ENCODE measurements at places on chromosomes 5 and 9.
A peak's percentile ranks its signal among the peaks of the same experiment; 100 is the strongest.

DNA sequence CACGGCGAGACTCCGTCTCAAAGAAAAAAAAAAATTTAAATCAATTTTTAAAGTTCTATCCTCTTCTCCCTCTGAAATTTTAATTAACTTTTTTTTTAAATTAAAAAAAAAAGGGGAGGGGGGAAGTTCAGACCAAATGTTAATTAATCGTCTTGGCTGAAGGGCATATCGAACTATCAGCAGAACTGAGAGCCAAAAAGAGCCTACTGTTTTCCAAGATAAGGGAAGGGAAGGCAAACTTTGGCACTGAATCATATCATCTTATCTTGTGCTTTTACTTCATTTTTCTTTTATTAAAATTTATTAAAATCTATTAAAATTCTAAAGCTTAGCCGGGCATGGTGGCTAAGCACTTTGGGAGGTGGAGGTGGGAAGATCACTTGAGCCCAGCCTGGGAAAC, 45.9 kb upstream of the MTMR12 start:
- no peak for ATAC-seq

DNA sequence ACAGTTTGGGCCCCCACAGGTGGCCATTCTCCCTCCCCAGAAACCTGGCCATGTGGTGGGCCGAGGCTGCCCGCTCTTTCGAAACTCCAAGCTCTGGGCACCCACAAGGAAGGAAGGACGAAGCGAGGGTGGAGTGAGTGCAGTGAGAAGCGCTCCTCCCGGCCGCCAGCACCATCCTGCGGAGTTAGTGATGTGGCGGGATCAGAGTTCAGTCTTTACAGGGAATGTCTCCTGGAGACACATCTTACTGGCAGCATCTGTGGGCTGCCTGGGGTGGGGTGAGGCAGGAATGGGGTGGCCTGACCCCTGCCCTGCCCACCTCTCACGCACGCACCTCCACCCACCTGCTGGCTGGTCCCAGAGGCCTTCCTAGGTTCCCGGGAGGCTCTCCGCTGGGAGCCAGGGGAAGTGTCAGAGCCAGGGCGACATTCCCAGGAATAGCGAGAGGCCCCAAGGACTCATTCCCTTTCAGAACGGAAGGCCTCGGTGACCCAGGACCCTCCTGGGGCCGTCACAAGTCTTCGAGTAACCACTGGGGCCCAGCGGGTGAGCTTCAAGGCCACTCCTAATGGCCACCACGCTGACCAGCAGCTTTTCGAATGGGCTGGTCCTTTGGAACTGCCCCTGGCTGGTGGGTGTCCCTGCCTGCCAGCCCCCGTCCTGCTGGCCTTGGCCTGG, 5.5 kb upstream of the RNU6ATAC start:
- ATAC-seq = no peak

DNA sequence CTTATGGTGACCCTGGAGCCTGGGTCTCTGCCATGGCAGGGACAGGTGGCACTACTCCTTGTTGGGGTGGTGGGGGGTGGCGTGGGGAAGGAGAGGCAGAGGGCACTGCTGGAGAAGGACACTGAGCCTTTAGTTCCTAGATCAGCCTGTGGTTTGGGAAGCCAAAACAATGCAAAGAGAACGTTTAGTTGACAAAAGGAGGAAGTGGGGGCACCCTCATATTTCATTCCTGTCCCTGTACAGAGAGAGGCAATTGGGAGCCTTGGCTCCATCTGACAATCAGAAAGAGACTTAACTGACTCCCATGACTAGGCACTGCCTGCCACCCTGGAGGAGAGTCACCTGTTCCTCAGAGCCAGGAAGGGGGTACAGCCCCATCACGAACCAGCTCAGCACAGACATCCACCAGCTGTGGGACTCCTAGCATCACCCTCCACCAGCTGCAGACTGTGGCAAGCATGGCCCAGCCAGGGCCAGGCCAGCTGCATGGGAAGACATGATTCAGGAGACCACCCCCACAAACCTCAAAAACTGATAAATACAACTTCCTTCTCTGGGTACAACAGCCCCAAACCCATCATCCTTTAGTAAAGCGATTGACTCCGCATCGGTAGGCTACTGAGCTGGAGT, 257.5 kb downstream of the HSPA4 start:
- no peak for ATAC-seq

DNA sequence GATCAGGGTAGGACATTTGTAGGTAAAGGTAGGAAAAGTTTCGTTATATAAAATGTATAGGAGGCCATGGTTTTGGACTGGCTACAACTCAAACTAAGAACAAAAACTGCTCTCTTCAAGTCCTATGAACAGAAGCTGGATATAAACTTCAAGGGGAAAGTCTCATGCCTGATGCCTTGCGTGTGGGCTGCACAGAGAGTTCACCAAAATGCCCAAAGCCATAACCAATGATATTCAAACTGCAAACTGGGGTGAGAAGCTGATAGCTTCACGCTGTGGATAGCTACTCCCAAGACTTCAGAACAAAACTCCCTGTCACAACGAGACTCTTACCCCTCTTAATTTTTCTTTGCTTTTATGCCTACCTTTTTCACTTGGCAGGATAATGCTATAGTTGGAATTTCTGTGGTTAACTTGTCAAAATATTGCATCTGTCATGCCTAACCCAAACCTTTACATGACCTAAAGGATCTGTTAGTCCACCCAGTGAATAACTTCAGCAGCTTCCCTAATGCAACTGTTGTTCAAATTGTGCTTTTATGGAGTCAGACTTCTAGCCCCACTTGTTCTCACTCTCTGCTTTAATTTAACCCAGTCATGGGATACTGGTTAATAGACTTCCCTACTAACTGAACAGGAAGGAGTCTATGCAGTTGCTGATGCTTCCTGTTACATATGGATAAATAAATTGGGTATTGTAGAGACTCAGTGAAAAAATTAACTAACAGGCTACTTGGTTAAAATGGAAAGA, 71.9 kb downstream of the SFXN1 start:
- no peak for ATAC-seq

DNA sequence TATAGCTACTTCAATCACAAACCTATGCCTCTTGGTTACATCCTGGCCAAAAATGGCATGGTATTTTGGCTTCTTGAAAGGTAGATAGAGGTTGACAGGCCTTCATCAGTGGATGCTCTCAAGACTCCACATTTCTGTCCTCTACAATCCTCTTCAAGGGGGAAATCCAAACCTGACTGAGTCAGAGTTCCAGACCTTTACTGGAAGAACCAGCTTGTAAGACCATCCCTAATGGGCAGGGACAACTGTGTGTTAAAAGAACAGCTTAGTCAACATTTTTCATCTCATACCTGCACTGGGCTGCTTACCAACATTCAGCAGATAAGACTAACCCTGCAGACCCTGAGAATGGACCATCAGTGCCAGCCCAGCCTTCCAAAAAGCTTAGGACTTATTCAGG, 155.7 kb downstream of the CDK5RAP2 start:
- ATAC-seq = no peak

DNA sequence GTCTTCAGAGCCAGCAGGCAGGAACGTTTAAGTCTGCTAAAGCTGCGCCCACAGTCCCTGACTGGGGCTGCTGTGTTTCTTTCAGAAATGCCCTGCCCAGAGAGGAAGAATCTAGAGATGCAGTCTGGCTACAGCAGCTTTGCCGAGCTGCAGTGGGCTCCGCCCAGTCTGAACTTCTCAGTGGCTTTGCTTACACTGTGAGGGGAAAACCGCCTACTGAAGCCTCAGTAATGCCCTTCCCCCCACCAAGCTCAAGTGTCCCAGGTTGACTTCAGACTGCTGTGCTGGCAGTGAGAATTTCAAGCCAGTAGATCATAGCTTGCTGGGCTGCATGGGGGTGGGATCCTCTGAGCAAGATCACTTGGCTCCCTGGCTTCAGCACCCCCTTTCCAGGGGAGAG, 78.4 kb downstream of the SREK1 start:
- ATAC-seq = peak; percentile 48

DNA sequence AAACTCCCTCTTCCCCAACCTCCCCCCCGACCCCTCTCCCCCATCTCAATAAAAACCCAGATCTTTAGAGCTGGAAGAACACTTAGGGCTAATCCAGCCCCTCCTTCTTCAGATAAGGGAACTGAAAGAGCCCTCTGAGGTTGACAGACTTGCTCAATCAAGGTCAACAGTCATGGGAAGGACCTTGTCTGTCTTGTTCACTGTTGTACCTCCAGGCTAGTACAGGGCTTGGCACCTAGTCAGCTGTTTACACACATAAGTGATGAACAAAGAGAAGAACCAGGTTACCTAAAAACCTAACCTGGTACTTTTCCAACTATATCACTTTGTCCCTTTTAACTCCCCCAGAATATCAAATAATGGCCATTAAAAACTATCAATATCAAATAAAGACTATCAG, 2.4 kb downstream of the TTC39B start:
- ATAC-seq = no peak

GRCh38 chr5:6710070-6710469, 3.2 kb upstream of the TENT4A start:
- ATAC-seq = no peak

- no peak for ATAC-seq
Measured at GRCh38 chr5:41960481-41960880, 35.4 kb downstream of the FBXO4 start.

GRCh38 chr5:100691085-100691484, 155.9 kb downstream of the FAM174A start:
- ATAC-seq = no peak

DNA sequence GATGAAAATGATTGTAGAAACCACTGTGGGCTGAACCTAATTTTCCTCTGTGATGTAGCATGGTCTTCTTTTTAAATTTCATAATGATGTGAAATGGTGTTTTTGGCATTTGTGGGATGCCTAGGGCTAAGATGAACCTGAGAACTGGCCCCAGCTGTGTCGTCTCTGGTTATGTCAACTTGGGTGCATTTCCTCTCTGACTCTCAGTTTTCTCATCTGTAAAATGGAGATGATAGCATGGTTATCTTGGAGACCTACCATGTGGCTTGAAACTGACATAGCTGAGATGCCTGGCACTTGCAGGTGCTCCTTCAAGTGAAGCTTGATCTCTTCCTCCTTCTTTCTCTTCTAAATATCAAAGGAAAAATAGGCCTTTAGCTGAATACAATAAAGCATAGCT, 77.8 kb downstream of the BOD1 start:
- no peak for ATAC-seq

- no peak for ATAC-seq
Measured at GRCh38 chr5:108730617-108731340, 16.9 kb upstream of the FER start.

- ATAC-seq = no peak
Measured at GRCh38 chr5:111122398-111122797, 30.2 kb downstream of the WDR36 start.

- ATAC-seq = no peak
Measured at GRCh38 chr9:90789862-90790261, 11.8 kb upstream of the SYK start.

- ATAC-seq = no peak
Measured at GRCh38 chr5:1658665-1659064, 134.9 kb upstream of the LPCAT1 start.

DNA sequence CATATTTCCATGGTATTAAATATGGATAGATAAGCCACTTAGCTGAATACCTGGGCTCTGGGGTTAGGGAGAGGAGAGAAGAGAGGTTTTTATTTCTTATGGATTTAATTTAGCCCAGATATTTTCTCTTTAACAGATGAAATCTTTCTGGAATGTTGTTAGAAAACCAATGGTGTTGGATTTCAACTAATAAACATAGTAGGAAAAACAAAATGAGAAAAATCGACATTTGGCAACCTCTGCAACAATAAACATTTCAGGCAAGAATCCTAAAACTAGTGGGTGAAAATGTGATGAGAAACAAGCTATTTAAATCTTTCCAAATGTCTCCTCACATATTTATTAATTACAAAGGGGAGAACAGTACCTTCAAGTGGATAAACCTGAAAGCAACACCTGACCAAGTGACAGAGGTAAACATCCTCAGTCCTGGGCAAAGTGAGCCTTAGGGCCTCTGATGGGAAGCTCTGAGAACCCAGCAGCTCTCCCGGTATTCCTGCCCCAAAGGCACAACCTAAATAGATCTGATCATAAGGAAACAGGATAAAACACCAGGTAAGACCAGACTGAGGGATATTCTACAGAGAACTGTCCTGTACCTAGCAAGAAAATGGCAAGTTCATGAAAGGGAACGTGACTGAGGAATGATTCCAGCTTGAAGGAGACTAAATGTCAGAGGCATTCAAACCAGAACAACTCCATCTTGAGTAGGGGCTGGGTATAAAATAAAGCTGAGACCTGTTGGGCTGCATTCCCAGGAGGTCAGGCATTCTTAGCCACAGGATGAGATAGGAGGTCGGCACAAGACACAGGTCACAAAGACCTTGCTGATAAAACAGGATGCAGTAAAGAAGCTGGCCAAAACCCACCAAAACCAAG, 163.7 kb downstream of the ESM1 start:
- ATAC-seq = no peak

GRCh38 chr5:107806271-107806670, 135.5 kb upstream of the EFNA5 start:
- no peak for ATAC-seq

DNA sequence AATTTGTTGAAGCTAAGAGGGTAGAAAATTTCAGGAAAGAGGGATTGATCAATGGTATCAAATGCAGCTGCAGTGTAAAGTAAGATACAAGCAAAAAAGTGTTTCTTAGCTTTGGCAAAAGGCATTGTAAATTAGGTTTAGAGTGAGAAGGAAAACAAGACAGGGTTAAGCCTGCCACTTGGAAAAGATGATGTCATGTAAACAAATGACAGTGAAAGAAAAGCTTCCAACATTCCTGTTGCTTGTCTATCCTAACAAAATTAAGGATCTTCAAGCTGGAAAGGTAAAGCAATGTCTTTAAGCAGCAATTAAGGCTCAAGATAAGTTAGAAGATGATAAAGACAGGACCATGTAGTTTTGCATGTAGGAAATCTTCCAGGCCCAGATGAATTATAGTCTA, 139.1 kb upstream of the PPP2R2B start:
- peak; percentile 17 for ATAC-seq

GRCh38 chr5:6483880-6484382, 35.3 kb downstream of the UBE2QL1 start:
- no peak for ATAC-seq

DNA sequence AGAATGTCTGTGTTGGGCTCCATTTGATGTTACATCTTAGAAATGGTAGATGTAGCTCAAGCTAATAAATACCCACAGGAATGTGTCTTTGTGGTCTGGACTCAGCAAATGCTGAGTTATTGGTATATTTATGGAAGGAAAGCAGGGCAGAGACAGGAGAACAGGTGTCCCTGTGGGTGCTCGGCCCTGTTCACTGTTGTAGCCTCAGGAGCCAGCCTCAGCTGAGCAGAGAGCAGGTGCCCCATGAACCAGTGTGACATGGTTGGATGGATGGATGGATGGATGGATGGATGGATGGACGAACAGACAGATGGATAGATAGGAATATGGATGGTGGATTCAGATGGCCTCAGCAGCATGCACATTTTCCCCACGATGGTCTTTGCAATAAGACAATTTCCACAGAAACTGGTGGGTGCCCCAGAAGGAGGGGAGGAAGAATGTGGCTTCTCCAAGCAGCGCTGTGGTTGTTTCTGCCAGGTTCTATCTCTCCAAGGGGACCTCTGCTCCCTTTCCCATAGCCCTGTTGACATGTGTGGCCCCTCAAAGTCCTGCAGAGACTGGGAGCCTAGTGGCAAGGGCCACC, 8.2 kb upstream of the IRF1 start:
- no peak for ATAC-seq

Data from motor neuron (in vitro differentiated cells).